ENCODE measurements at places on chromosomes 5 and 9.

DNA sequence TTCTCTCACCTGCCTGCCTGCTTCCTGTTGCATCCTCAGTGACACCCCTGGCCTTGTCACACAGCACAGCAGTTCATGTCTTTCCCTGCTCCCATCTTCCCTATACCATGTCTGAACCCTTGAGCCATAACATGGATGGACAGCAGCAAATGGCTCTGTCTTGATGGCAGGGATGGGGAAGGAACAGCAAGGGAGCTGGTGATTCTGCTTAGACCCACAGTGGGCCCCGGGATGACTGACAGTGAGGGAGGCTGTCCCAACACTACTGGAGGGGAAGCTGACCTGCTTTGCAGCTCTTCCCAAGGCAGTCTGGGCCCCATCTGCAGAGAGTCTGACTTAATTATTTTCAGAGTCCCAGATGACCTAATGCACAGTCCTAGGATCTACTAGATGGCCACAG is 48.2 kb downstream of the MARCHF3 start:
- H3K4me3 ChIP-seq, result no peak overlapping the region
- no peak overlapping the region for H3K27ac ChIP-seq
- no peaks in the 10 kb centered on the region for H3K4me1 ChIP-seq
- no peaks in the 10 kb centered on the region for H3K36me3 ChIP-seq
- H3K27me3 ChIP-seq, result no peaks in the 10 kb centered on the region

- no peaks in the 10 kb centered on the region for H3K27me3 ChIP-seq
- no peak overlapping the region for H3K4me3 ChIP-seq
- peak overlapping the region; percentile 47 for H3K27ac ChIP-seq
- DNase-seq, result peak; percentile 97
These were observed 10.8 kb downstream of the REEP2 start for GRCh38 chr5:138449501-138450239.

DNA sequence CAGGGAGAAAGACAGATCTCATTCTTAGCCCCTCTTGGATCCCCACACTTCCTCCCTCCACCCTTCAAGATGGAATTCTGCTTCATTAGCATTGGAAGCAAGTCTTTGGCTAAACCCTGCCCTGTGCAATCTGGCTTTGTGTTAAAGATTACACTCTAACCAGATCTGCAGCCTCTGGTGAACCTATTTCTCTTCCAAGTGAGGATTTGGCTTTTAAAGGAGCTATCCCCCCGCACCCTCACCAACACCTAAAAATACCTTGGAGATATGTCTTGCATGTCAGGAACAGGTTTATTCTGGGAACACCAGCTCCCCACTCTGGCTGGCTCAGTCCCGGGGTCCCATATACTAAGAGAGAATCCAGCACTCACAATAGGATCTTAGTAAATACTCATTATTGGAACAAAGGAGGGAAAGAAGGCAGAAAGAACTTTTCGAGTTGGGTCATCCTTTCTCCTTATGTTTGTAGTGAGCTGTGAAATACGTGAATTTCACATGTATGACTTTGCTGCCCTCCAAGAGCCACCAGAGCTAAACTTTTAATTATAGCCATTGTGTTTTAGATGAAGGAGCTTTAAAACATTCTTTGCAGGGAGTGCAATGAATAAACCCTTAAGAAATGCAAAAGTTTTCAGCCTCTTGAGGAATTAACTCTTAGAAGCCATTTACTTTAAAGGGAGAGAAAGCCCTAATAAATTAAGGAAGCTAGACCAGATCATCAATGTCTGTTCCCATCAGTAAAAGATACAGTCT is 53.7 kb upstream of the HRH2 start:
- no peak for DNase-seq
- H3K27me3 ChIP-seq, result no peaks in the 10 kb centered on the region
- no peak overlapping the region for H3K4me3 ChIP-seq
- H3K27ac ChIP-seq, result no peak overlapping the region
- H3K4me1 ChIP-seq, result no peaks in the 10 kb centered on the region

DNA sequence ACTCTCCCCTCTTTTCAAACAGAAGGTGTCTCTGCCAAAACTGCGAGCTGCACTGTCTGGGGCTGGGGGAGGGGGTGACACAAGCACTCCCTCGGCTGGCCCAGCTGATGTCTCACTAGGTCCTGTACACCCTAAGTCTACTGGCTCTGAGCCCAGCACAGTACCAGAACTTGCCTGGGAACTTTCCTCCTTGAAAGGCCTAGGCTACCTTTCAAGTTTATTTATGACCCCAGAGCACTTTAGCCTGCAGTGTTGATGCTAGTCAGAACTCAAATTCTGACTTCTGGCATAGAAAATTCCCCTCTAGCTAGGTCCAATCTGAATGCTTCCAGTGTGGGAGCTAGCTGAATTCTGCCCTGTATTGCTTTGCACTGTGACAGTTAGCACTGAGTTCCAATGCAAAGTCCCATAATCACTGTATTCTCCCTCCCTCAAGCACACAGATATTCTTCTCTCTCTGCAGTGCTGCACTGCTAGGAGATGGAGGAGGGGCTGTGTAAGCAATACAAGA is 10.5 kb downstream of the LURAP1L start:
- H3K27me3 ChIP-seq, result no peaks in the 10 kb centered on the region
- no peak overlapping the region for H3K27ac ChIP-seq
- no peaks in the 10 kb centered on the region for H3K36me3 ChIP-seq
- H3K4me1 ChIP-seq, result no peaks in the 10 kb centered on the region
- no peak for DNase-seq

GRCh38 chr5:58938563-58939424 is 355.9 kb downstream of the RAB3C start:
- H3K27me3 ChIP-seq, result no peaks in the 10 kb centered on the region
- DNase-seq, result no peak
- H3K4me1 ChIP-seq, result peaks cover 2% of the 10 kb centered on the region
- H3K36me3 ChIP-seq, result no peaks in the 10 kb centered on the region
- no peak overlapping the region for H3K27ac ChIP-seq

DNA sequence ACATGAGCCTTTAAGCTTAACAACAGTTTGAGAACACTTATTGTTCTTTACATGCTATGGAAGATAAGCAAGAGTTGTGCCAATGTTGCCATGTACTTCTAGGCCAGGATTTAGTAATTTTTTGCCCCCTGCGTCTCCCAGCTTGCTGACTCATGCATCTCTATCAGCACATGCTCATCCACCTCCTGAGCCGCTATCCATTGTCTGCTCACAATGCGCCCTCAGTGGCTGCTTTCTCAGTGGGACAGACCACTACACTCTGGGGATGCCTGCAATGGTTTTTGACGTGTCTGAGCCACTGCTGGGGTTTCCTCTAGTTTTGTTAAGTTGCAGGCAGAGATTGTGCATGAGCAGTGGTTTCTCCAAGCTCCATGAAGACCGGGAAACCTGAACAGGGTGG is 50.9 kb upstream of the PHF2 start:
- no peak for DNase-seq

- no peaks in the 10 kb centered on the region for H3K4me1 ChIP-seq
- no peak for DNase-seq
- H3K36me3 ChIP-seq, result peaks cover 13% of the 10 kb centered on the region
- no peak overlapping the region for H3K27ac ChIP-seq
These were observed 4.5 kb upstream of the RPL26L1 start for GRCh38 chr5:172954751-172955159.

DNA sequence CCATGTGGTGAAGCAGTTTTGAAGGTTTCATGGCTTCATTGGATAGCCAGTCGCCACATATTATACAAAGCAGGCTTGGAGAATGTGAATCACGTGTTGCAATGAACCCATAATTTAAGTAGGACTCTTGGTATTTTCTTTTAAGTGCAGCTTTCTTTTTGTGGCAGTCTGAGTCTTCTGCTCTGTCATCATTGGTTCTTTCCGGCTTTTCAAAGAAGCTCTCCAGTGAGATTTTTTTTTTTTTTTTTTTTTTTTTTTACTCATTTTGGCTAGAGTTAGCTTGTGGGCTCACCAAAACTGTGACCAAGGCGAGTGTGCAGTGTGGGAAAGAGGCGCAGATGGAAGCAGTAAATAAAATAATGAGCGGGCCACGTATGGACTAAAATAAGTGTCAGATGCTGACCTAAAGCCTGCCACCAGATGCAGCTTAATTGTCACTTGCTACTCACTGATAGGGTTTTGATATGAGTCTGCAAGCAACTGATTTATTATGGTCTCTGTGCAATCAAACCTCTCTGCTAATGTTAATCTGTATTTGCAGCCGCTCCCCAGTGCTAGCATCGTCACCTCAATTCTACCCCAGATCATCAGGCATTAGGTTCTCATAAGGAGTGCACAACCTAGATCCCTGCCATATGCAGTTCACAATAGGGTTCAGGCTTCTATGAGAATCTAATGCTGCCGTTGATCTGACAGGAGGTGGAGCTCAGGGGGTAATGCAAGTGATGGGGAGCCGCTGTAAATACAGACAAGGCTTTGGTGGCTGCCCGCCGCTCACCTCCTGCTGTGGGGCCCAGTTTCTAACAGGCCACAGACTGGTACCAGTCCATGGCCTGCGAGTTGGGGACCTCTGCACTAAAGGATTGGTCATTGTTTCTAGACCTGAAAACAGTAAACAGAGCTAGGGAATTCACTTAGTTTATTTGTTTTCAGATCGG is 45.5 kb upstream of the LARP1 start:
- peaks cover 12% of the 10 kb centered on the region for H3K4me1 ChIP-seq
- H3K36me3 ChIP-seq, result no peaks in the 10 kb centered on the region
- H3K27ac ChIP-seq, result no peak overlapping the region
- H3K4me3 ChIP-seq, result no peak overlapping the region
- DNase-seq, result no peak

DNA sequence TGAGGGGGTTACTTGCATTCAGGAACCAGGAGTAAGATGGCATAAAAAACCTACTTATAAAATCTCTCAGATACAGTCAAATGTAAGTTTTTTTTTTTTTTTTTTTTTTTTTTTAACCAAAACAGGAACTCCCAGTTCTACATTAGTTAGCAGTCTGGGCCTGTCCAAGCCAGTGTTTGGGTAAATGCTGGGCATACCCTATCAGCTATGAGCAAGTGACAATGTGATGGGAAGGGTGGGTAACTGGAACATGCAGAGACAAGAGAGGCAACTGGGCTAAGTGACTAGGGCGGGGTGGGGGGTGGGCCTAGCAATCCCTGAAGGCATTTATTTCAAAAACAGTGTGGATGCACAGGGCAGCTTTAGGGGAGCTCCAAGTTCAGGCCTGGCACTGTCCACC is 2.3 kb downstream of the NMRK1 start:
- peaks cover 4% of the 10 kb centered on the region for H3K36me3 ChIP-seq
- H3K27ac ChIP-seq, result no peak overlapping the region
- H3K27me3 ChIP-seq, result no peaks in the 10 kb centered on the region
- DNase-seq, result no peak
- peak overlapping the region; percentile 94 for H3K4me3 ChIP-seq
- peaks cover 29% of the 10 kb centered on the region for H3K4me1 ChIP-seq

DNA sequence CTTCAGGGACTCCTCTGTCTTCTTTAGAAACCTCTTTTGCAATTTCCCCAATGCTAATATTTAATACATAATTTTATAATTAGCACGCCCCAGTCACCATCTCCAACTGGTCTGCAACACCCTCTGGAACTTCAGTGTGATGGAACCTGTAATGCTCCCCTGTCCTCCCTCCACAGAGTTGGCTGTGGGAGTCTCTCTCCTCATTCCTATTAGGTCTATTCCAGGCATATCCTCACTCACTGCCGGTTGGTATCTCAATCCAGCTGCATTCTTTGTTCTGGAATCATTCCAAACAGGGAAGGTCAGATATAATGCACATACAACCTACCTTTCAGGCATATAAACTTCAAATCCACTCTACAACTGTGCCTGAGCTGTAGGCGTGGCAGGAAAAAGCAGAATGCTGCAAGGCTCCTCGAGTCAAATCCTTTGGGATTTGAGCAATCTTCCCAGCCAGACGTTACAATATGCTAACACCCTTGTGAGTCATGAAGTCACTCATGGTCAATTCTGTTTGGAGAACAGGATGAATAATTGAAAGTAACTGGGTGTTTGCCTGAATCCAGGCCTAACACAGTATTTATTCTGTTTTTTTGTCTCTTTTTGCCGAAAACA is 293.8 kb downstream of the CWC27 start:
- DNase-seq, result no peak
- H3K27me3 ChIP-seq, result no peaks in the 10 kb centered on the region
- H3K36me3 ChIP-seq, result no peaks in the 10 kb centered on the region
- no peaks in the 10 kb centered on the region for H3K4me1 ChIP-seq

- H3K4me3 ChIP-seq, result no peak overlapping the region
- no peak overlapping the region for H3K27ac ChIP-seq
- no peaks in the 10 kb centered on the region for H3K4me1 ChIP-seq
- DNase-seq, result no peak
- no peaks in the 10 kb centered on the region for H3K27me3 ChIP-seq
These were observed 39.8 kb upstream of the SLC24A2 start for GRCh38 chr9:19828576-19829109.

DNA sequence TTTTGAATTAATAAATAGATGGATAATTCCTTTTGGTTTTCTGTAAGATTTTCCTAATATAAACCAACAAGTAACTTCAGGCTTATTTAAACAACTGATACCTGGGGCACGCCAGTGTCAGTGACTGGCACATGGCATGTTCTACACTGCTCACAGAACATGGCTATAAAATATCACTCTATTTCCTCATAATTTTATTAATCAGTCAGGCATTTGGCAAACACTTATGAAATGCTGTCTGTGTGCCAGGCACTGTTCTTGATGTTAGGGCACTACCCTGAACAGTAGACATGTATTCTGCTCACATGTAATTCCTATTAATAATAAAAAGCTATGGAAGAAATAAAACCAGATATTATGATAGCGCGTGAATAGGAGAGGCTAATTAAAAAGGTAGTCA is 661.0 kb downstream of the DTWD2 start:
- H3K36me3 ChIP-seq, result no peaks in the 10 kb centered on the region
- H3K27ac ChIP-seq, result no peak overlapping the region
- H3K4me1 ChIP-seq, result no peaks in the 10 kb centered on the region
- DNase-seq, result no peak
- H3K27me3 ChIP-seq, result peaks cover 26% of the 10 kb centered on the region

DNA sequence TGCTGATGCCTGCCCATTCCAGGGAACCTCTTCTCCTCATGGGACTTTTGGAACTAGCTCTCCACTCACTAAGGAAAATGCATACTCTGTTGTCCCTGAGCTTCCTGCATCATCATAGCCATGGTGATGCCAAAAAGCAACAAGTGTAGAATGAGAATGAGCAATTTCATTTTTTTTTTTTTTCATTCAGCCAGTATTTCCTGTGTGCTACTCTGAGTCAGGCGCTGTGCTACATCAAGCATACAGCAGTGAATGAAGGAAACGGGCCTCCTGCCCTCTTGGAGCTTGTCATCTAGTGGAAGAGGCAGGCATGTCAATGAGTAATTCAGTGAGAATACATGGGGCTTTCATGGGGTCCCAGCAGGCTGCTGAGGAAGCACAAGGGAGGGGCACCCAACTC is 483.1 kb downstream of the BNC2 start:
- no peaks in the 10 kb centered on the region for H3K36me3 ChIP-seq
- no peak for DNase-seq
- H3K27ac ChIP-seq, result no peak overlapping the region
- H3K4me3 ChIP-seq, result no peak overlapping the region

GRCh38 chr9:106286249-106286648 is 576.7 kb upstream of the ZNF462 start:
- H3K4me1 ChIP-seq, result no peaks in the 10 kb centered on the region
- no peaks in the 10 kb centered on the region for H3K36me3 ChIP-seq
- H3K27ac ChIP-seq, result peak overlapping the region; percentile 39
- no peak overlapping the region for H3K4me3 ChIP-seq
- no peaks in the 10 kb centered on the region for H3K27me3 ChIP-seq
- DNase-seq, result peak; percentile 74

Data from endodermal cell (in vitro differentiated cells).